ENCODE measurements at places on chromosomes 1 and 21. TPM values are rescaled to one million over a fixed set of nuclear protein-coding genes. Genes with fewer than 3 reads are reported as not detected.

DNA sequence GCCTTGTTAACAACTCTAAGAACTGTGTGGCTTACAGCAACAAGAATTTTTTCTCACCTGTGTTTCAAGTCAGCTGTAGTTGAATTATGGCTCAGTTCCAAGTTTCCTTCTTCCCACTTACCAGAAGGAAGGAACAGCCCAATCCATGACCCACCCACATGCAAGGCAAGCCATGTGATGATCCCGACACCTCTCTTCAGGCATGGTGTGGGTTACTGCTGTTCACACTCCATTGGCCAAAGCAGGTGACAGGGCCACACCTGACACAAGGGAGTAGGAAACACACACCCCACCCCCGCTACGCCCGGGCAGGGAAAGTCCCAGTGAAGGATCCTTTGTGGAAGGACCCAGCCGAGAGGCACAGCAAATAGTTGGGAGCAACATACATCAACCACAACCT lies 36.3 kb downstream of the KCNJ15 start:
- peaks cover 32% of the 10 kb centered on the region for H3K4me1 ChIP-seq
- H3K36me3 ChIP-seq, result no peaks in the 10 kb centered on the region
- no peak for DNase-seq
- no peak overlapping the region for H3K4me3 ChIP-seq
- no peaks in the 10 kb centered on the region for H3K27me3 ChIP-seq
- no peak overlapping the region for H3K27ac ChIP-seq

DNA sequence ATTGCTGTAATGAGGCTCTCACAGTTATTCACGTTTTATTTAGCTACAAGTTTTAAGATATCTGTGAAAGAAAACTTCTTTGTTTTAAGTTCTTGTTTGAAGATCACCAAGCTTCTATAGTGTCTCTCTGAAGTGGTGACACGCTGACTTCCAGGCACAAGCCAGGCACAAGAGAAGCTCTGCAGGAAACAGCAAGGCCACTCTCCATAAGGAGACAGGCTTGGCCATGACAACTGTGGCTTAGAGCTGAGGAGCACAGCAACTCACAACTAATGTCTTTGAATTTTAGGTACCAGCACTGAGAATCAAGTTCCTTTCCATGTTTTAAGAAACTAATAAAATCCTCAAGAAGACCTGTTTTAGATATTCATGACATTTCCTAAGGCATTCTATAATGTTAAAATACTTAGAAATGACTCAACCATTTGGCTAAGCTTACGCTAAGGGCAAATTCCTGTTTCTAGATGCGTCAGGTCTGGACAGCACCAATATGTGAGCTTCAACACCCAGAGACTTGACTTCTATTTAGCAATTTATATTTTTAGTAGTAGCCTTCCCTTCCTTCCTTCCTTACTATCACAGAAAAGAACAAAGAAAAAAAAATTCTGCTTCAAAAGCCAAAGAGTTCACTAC lies 40.2 kb downstream of the APP start:
- no peaks in the 10 kb centered on the region for H3K36me3 ChIP-seq
- H3K27me3 ChIP-seq, result no peaks in the 10 kb centered on the region
- H3K27ac ChIP-seq, result peak overlapping the region; percentile 92

DNA sequence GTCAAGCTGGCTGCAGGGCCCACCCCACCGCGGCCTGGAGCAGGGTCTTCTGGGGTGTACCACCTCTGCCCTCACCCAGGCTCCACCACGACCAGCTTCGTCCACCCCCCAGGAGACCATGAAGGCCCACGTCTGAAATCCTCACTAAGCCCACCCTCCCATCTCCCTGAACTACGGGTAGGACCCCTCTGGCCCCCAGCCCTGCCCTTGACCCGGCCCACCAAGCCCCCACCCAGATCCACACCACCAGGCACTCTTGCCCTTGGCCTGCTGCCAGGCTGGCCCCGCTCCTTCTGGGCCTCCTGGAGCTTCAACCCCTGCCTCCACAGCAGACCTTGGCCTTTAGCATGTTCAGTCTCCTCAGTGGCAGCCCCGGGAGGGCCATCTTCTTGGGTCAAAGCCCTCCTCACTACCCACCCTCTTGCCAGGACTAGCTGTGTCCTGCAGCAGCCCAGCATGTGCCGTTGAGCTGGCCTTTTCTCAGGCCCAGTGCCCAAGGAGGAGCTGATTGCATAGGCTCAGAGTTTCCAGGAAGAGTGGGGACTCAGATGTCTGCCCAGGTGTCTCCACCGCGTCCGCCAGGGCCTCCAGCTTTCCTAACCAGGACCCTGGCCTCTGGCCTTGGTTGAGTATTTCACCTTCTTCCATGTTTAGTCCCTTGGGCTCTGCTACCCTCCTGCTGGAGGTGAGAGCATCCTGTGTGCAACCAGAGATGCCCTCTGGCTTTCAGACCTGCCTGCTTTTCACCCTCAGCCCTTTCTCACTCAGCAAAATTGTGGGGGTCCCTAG lies 17.7 kb upstream of the SAMD11 start:
- peaks cover 7% of the 10 kb centered on the region for H3K4me1 ChIP-seq
- DNase-seq, result no peak
- no peaks in the 10 kb centered on the region for H3K36me3 ChIP-seq
- peaks cover 57% of the 10 kb centered on the region for H3K27me3 ChIP-seq
- H3K27ac ChIP-seq, result no peak overlapping the region
- peak overlapping the region; percentile 72 for H3K4me3 ChIP-seq

GRCh38 chr21:42039470-42039901 lies 29.3 kb upstream of the ZBTB21 start:
- no peak overlapping the region for H3K27ac ChIP-seq
- no peak for DNase-seq
- no peak overlapping the region for H3K4me3 ChIP-seq
- H3K27me3 ChIP-seq, result no peaks in the 10 kb centered on the region
- H3K36me3 ChIP-seq, result no peaks in the 10 kb centered on the region
- H3K4me1 ChIP-seq, result 0 out of 2 replicates have a peak, but pooled peaks cover 6% of the 10 kb centered on the region

- peaks cover 91% of the 10 kb centered on the region for H3K27me3 ChIP-seq
- no peaks in the 10 kb centered on the region for H3K36me3 ChIP-seq
- no peak overlapping the region for H3K27ac ChIP-seq
- peak overlapping the region; percentile 75 for H3K4me3 ChIP-seq
- DNase-seq, result no peak
Measured at GRCh38 chr1:170660871-170661645, 2.9 kb upstream of the PRRX1 start.

DNA sequence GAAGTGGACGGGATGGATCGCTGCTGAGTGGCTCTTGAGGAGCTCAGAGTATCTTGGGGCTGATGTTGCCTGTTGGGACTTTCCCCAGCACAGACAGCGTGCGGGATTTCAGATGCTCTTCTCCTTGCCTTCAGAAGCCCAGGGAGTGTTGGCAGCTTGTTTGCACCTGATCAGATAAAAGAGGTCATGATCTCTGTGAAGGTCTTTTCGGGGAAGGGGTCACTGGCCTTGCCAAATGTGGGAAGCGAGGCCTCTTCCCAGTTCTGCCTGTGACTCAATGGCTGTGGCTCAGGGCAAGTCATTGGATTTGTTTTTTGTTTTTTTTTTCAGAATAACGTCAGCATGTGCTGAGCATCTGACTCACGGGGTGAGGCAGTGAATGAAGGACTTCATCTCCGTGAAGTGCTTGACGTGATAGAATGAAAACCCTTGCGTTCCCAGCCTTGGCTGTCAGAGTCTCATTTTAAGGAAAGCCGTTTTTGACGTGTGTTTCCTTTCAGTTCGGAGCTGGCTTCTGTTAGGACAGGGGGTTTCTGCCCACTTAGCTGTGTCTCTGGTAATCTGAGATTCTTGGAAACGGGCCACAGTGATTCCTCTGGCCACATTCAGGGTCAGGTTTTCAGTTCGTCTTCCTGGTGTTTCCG lies 46.7 kb downstream of the GALNT2 start:
- H3K36me3 ChIP-seq, result peaks cover 10% of the 10 kb centered on the region
- H3K27me3 ChIP-seq, result no peaks in the 10 kb centered on the region
- DNase-seq, result no peak
- peaks cover 56% of the 10 kb centered on the region for H3K4me1 ChIP-seq

DNA sequence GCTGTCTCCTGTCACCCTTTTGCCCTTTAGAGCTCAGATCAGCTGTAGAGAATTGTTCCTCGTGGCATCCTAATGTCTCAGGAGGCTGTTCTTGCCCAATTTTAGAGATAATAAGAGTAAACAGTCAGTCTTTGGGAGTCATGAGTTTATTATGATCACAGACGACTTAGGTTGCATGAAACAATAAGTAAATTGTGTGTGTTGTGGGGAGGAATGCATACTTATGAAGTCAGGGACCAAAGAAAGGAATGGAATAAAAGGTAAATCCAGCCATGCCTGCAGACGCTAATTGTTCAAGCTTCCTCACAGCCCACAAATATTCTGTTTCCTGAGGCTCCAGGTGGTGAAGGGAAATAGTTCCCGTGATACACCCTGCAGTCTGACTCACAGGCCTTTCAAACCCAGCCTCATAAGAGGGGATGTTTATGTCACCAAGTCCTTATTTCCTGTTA lies 897 bp downstream of the EPHX4 start:
- DNase-seq, result no peak
- peak overlapping the region; percentile 67 for H3K4me3 ChIP-seq
- H3K27ac ChIP-seq, result no peak overlapping the region
- peaks cover 7% of the 10 kb centered on the region for H3K36me3 ChIP-seq
- H3K27me3 ChIP-seq, result peaks cover 27% of the 10 kb centered on the region
- H3K4me1 ChIP-seq, result peaks cover 11% of the 10 kb centered on the region

DNA sequence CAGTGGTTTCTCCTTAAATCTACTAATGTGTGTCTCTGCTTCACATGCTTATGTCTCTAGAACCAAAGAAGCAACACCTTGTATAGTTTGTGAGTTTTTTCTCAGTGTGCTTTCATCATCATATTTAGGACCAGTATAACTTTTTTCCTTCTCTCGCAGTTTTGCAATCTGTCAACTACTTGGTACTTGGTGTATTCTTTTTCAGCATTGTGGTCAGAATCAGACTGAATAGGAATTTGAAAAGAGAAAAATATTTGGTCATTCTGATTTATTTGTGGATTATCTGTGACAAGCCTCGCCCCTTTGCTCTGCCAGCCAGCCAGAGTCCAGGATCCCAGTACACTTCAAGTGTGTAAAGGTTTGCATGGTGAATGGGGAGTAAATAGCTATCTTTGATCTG lies 122.3 kb downstream of the C1orf21 start:
- no peak overlapping the region for H3K27ac ChIP-seq
- DNase-seq, result no peak
- peaks cover 12% of the 10 kb centered on the region for H3K4me1 ChIP-seq
- H3K36me3 ChIP-seq, result peaks cover 3% of the 10 kb centered on the region

KRTAP19-1 gene
- total RNA-seq, result not detected

SHISAL2A gene
- 0.60 TPM for total RNA-seq

RIPPLY3 gene
- 2.3 TPM for total RNA-seq

MRTO4 gene
- total RNA-seq, result 54.6 TPM
